Astrocyte of the hippocampus (primary cell): ENCODE measurements at places on chromosomes 3 and 15.

DNA sequence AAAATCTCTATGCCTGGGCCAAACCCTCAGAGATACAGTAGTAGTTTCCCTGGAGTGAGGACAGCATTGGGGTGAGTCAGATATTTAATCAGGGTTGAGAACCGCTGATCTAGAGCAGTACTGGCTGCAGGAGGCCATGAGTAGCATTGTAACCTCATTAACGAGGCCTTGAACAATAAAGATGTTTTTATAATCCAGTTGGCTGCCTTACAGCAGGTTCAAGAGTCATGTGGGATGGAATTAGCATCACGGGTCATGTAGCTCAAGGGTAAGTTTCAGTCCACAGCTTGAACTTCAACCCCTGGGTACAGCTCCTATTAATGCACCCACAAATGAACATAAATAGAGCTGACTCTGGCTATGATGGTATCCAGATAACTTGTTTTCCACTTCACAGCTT is 5.1 kb downstream of the HPS3 start:
- peak; percentile 55 for DNase-seq

- DNase-seq = peak; percentile 37
Measured at GRCh38 chr3:31934018-31934417, 47.0 kb downstream of the OSBPL10 start.

GRCh38 chr3:64578797-64579196 is 109.0 kb downstream of the ADAMTS9 start:
- DNase-seq = no peak

DNA sequence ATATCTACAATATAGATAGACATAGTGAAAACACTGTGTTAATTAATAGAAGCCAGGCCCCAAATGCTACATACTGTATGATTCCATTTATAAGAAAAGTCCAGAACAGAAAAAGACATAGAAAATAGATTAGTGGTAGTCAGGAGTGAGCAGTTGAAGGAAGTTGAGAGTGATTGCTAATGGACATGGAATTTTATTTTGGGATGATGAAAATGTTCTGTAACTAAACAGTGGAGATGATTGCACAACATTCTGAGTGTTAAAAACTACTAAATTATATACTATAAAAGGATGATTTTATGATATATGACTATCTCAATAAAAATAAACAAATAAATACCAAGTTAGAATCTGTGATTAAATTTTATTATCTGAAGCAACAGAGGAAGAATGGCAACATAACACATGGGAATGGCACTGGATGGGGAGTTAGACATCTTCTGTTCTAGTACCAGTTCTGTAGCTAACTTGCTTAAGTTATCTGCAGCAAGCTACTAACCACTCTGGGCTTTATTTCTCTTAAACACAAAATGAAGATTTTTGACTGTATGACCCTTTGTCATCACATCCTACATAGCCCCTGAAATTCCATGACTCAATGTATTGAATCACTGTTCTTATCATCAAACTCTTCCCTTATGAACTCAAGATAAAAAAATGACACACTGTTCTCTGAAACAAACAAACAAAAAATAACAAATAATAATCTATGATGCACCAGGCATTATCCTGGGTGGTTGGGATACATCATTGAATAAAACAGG is 612.7 kb downstream of the TBL1XR1 start:
- no peak for DNase-seq

GRCh38 chr15:57387564-57388076 is 11.3 kb downstream of the CGNL1 start:
- DNase-seq = no peak

DNA sequence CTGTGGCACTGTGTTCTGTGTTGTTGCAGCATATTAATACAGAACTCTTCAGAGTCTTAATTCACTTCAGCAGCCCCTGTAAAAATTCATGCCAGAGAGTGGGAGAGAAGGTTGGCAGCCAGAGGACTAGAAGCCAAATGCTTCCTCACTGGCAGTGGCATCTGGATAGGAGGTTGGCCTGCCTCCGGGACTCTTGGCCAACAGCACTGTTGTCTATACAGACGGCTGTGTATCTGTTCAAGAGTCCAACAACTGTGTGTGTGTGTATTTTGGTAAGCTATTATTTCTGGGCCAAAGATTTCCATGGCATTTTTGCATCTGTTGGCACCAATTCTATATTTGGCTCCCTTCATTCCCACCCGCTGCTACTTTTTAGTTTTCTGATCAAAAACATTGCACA is 156.0 kb upstream of the SOX2 start:
- no peak for DNase-seq

DNA sequence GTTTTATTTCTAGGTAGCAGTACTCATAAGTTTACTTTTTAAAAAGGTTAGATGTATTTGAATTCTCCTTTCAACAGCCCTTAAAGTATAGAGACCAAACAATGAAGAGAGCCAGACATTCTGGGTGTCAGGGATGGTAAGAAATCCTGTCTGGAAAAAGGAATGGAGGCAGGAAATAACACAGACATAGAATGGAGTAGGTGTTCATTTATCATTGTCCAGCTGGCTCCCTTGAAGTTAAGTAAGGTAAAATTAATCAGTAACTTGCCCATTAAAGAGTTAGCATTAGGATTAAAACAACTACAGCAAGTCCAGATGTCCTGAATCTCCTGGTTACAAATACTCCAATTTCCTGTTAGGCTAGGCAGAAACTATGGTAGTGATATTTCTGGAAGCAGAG is 13.5 kb upstream of the SUCNR1 start:
- no peak for DNase-seq

DNA sequence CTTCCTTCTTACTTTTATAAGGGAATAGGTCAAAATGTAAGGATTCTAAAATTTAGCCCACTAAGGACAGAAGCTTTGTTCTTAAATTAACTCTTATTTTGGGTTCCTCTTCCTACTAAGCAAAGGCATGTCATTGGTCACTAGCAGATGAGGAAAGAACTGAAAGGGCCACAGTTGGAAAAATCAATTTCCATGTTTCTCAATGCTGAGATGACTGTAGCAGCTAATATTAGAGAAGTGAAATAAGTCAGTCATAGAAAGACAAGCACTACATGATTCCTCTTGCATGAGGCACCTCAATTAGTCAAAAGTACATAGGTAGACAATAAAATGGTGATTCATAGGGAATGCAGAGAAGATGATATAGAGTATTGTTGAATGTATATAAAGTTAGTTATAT is 353.7 kb downstream of the RSL24D1 start:
- no peak for DNase-seq

DNA sequence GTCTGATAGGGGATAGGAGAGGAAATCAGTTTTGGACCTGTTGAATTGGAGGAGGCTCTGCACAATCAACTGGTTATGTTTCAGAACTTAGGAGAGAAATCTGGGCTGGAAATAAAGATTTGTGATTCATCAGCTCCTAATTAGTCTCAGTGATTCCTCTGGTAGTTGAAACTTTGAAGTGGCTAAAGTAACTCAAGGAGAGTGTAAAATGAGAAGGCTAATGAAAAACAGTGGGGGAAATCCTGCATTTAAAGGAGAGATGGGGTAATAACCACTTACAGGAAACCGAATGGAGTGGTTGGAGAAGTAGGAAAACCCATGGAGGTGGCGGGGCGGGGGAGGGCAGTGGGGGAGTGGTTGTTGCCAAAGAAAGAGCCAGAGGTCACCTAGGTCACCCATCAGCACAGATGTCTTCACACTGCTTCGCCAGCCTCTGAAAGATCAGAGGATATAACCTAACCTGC is 32.6 kb downstream of the MAP2K5 start:
- DNase-seq = peak; percentile 29

DNA sequence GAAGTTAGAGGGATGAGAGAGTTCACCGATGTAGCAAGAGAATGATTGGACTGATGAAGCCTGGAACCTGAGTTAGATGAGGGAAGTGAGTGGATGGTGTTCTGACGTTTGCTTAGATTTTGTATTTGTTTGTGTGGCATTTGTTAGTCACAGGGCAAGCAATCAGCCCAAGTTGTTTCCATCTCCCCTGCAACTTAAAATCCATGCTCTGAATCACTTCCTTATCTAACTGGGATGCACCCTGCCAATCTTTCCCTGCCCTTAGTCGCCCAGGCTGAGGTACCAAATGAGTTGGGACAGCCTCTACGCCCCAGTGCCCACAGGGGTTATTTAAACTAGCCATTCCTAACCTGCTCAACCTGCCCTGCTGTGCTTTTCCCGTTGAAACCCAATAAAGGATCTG is 12.6 kb downstream of the PAQR5 start:
- DNase-seq = no peak

GRCh38 chr15:45587863-45588170 is 638 bp downstream of the BLOC1S6 start:
- no peak for DNase-seq

DNA sequence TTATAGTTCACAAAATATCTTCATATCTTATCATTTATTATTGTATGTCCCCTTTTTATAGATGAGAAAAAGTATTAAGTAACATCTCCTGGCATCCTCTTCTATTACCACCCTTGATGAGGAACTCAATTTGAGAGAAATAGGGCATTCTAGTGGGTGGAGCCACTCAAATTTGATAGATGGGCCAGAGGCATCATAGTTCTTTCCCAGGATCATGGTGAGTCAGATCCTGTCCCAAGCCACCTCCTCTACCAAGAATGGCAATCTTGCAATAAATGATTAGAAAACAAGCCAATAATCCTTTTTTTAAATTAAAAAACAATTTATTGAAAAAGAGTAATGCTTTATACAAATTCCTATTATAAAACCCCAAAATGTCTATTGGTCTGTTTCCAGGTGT is 16.8 kb downstream of the CLDN1 start:
- no peak for DNase-seq

GRCh38 chr3:102105193-102105592 is 255.9 kb downstream of the NFKBIZ start:
- no peak for DNase-seq

- no peak for DNase-seq
Measured at GRCh38 chr3:113000691-113001090, 9.9 kb downstream of the GTPBP8 start.

DNA sequence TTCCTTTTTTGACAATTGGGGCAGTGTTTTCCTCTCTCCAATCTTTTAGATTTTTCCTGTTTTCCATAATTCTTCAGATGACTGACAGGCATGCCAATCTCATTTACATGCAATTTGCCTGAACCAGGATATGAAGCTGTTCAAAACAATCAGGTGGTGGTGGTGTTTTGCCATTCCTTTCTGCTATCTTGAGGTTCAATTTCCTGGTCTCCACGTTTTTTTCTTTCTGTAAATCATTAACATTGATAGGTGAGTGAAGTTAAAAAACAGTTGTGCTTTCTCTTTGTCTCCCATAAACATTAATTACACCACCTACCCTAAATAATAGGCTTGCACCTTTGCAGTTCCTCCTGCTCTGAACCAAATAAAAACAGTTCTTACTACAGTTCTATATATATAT is 49.1 kb downstream of the C2CD4A start:
- no peak for DNase-seq

GRCh38 chr3:172383306-172383796 is 64.9 kb downstream of the GHSR start:
- DNase-seq = no peak

- no peak for DNase-seq
Measured at GRCh38 chr3:24296441-24297205, 198.0 kb downstream of the THRB start.

DNA sequence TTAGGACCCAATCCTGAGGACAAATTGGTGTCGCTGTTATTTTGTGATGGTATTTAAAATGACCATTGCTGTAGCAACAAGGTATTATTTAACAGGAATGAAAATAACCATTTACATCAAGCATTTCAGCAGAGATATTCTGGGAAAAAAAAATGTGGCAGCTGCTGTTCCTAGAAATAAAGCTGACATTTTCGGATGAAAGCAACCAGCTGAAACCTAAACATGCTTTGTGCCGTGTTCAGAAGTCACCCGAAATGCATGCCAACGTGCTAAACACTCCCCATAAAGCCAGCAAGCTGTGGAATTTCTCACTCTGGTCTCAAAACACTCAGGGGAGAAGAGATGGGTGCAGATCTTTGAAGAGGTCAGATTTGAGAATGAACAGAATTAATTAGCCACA is 31.5 kb upstream of the TAFA4 start:
- no peak for DNase-seq

GRCh38 chr3:4531478-4532025 is 38.4 kb downstream of the ITPR1 start:
- DNase-seq = peak; percentile 34

DNA sequence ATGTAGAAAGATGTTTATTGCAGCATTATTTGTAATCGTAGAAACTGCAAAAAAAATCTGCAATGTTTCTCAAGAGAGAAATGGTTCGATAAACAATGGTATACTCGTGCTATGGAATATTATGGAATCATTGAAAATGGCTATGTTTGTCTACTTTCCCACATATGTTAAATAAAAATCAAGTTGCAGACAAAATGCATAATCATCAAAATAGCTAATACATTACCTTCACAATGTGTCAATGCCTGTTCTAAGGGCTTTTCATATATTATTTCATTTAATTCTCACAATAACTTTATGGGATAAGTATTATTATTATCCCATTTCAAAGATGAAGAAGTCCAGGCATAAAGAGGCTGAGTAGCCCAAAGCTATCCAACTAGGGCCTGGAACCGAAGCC is 2.2 kb upstream of the EIF2B5 start:
- DNase-seq = no peak

DNA sequence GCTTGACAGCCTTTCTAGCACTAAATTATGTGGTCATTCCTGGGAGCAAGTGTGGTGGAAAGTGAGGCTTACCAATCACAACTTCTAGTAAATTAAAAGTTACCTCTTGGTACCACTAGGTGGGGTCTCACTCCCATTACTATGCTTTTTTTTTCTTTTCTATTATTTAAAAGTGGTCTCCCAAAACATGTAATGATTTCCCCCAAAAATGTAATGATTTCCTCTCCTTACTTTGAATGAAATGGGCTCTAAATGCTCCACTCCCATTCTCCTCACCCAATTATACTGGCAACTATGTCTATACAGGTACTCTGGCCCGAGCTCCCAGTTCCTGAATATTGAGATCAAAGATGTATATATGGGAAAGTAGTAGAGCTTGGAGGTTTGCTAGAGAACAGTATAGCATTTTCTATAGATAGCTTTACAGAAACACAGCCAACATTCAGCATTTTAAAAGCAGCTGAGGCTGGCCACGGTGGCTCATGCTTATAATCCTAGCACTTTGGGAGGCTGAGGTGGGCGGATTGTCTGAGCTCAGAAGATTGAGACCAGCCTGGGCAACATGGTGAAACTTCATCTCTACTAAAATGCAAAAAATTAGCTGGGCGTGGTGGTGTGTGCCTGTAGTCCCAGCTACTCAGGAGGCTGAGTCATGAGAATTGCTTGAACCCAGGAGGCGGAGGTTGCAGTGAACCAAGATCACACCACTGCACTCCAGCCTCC is 70.9 kb downstream of the DCUN1D1 start:
- peak; percentile 54 for DNase-seq

GRCh38 chr15:55319537-55320237 is 665 bp downstream of the PIGB start:
- peak; percentile 27 for DNase-seq
